ENCODE measurements at places on chromosomes 4 and X.

- DNase-seq, result no peak
Measured at GRCh38 chr4:3210467-3210866, 38.5 kb upstream of the MSANTD1 start.

DNA sequence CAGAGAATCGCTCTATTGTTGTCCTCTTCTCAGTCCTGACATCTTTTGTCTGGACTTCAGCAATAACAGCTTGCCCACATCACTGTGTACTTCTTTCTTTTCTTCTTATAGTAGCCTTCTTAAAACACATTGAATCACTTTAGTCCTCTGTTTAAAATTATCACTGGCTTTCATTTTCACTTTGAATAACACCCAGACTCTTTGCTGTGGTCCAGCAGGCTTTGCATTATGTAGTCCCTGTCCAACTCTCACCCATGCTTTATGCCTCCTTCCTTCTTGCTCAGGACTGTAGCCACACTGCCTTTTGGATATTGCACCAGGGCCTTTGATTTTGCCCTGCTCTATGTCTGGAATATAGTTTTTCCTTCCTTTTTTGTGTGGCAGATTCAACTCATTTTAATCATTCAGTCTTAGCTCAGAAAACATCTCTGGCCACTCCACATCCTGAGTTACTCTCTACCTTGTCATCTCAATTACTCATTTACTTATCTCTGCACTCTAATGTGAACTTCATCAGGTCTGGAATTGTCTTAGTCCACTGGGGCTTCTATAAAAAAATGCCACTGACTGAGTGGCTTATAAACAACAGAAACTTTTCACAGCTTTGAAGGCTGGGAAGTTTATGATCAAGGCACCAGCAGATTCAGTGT, 168.2 kb downstream of the C4orf33 start:
- no peak for DNase-seq

DNA sequence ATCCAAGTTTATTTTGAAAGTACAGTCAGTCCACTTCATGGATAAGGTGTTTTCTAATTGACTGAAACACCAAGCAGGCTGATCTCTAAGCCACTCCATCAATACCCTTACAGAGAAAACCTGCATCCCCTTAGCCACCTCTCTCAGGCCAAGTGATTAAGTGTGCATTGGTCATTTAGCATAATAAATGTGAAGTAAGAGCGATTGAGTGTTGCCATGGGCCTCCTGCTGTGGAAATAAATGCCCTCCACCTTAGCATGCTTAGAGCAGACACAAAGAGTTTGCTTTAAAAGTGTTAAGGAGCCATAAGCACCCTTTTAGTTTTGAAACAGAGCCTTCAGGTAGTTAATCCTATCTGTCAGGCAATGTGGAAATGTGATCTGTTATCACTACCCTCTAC, 386.5 kb downstream of the GPAT3 start:
- DNase-seq, result no peak

DNA sequence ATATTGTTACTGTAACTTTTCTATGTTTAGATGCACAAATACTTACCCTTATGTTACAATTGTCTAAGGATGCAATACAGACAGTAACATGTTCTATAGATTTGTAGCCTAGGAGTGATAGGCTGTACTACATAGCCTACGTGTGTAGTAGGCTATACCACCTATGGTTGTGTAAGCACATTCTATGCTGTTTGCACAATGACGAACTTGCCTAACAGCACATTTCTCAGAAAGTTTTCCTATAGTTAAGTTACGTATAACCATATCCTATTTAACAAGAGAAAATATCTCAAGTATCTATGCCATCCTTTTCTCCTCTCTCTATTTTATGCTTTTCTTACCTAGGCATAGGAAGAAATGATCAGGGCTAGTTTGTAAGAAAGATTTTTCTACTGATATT, 710.8 kb upstream of the HTR2C start:
- DNase-seq, result no peak

DNA sequence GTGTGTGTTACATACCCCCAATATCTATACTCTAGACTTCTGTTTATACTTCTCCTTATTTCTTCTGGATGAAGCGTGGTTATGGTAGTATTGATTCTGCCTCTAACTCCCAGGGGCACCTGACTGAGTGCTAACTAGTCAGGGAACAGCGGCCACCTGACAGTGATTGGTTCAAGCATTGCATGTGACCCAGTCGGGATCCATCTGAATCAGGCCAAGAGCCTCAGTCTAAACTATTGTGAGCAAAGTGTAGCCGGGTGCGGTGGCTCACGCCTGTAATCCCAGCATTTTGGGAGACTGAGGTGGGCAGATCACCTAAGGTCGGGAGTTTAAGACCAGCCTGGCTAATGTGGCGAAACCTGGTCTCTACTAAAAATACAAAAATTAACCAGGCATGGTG, 10.0 kb downstream of the CCDC110 start:
- DNase-seq, result no peak

GRCh38 chrX:84175958-84176357, 12.0 kb downstream of the RPS6KA6 start:
- no peak for DNase-seq

DNA sequence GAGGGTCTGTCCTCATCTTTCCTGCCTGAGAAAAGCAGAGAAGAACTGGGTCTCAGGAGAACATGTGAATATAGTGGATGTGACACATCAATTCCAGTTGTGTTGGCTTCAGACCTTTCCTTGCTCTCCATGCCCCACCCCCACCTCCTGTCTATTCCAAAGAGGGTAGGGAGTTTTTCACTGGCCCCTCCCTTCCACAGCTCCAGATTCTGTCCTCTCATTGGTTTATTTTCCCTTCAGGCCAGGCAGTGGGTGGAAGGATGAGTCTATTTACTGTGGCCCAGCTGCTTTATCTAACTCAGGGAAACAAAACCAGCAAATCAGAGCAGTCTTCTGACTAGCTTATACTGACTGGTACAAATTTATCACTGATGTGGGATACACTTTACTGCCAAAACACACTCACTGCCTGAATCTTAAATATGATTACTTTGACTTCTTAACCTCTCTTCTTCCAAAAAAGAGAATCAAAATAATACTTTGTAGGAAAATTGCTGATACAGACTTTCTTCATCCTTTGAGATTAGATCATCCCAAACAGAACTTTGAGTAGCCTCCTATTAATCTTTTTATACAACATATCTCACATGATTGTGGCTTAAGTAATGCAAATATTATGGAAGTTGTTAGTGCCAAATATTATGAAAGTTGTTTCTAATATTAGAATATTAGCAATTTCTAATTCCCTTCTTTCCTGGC, 221.2 kb downstream of the MID1 start:
- DNase-seq, result no peak

- no peak for DNase-seq
Measured at GRCh38 chr4:177118596-177118995, 191.1 kb upstream of the NEIL3 start.

Measured in T-helper 2 cell treated with Interferon-gamma antibody and Interleukin-4, amounts not matched to agents 5 μg/mL and 100 μg/mL, for 36 hours (primary cell).